GF-D8 (cell line): ENCODE measurements at places on chromosomes 3 and 15.

- DNase-seq, result no peak
Observed at GRCh38 chr3:119343719-119344118, 49.5 kb downstream of the ARHGAP31 start.

DNA sequence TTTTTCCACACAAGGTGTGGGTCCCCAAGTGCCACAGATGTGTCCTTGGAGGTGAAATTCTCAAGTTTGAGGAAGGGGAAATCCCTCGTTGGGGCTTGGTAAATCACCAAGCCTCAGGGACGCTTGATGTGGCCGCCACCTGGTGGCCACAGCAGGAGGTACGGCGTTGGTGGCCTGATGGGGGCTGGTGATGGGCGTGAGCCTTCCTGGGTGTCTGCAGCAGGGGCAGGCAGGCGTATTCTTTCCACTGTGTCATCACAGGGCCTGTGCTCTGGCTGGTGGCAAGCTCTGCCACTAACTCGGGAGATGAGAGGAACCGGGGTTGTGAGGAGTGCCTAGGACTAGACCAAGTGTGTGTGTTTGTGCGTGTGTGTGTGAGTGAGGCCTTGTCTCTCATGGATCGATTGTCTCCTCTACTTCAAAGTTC is 4.2 kb downstream of the ACOX2 start:
- peak; percentile 24 for DNase-seq

- no peak for DNase-seq
Observed at GRCh38 chr3:58490860-58491501, 915 bp upstream of the KCTD6 start.

- DNase-seq, result no peak
Observed at GRCh38 chr15:63362885-63363284, 18.8 kb downstream of the CA12 start.

DNA sequence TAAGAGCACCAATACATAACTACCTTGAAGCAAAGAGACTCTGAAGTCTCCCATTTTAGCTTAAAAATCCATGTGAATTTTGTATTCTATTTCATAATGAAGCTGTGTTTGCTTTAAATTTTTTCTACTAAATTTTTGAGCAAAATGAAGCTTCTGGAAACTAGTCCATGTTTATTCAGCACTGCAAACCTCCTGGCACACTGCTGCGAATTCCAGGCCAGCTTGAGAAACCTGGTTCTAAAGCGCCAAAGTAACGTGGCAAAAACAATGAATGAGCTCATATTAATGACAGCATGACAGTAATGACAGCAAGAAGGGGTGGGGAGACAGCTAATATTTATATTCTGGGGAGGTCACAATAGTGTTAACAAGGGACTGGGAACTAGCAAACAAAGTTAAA is 25.7 kb downstream of the CEP152 start:
- DNase-seq, result no peak

GRCh38 chr3:184343200-184343876 is 5.9 kb downstream of the FAM131A start:
- no peak for DNase-seq

DNA sequence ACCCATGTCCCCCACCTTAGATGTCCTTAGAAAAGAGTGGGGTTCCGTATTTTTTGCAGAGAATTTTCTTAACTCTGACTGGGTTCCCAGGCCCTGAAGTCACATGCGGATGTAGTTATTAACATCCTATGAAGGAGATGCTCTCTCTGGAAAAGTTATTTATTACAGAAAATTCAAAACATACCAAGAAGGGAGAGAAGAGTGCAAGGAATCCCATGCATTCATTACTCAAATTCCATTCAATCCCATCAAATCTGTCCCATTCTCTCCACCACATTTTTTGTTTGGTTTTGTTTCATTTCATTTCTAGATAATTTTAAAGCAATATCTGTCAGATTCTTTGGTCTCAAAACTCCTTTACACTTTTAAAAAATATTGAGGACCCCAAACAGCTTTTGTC is 34.3 kb upstream of the ANKRD34C start:
- no peak for DNase-seq

DNA sequence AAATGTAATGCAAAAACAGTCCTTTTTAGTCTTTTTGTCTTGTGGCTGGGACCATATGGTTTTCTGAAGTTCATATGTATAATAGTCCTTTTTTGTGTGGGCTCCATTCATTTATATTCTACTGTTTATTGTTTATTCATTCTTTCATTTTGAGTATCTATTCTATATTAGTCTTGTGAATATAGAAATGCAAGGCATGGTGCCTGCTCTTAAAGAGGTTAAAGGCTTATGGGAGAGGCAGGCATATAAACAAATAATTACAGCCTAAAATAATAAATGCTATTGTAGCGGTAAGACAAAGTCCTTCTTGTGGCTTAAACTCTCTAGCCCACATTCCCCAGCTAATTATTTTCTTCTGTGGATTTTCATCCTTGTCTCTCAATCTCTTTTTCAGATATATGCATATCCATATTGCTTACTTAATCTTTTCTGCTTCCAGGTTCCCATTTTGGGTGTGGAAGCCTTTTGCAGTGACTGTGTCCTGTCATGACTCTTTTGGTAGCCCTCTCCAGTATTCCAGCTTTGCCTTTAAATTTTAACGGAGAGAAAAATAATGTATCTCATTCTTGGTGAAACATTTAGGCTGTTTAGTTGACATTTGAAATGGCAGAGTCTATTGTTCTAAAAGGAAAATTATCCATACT is 101.6 kb downstream of the PPM1L start:
- DNase-seq, result no peak

DNA sequence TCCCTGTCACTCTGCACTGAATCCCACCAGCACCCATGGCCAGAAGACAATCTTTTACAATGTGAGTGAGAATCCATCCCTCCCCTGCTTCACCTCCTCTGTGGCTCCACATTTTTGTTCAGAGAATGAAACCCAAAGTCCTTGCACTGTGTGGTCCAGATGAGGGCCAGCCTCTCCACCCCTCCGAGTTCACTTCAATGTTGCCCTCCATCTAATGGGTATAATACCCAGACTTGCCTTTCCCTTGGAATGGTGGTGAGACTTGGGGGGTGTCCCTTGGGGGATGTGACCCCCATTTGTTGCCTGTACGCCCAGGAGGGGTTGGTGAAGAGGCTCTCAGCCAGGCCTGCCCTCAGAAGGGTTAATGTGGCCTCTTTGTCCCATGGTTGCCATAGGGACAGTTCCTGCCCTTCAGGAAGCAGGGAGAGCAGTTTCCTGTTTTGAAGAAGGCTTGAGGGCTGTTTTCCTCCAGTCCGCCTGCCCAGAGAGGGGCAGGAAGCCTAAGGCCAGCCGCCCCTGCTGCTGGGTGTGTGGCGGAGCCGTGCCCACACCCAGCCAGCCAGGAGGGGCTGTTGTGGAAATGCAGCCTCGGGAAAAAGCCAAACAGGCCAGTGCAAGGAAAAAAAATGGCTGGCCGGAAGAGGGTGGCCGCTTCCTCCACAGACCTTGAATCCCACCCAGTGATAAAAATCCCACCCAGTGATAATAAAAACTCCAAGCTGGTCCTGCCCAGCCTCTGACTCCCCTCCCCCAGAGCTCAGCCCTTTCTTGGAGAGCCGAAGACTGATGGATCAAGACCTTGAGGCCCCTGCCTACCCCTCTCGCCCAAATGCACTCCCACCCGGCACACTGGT is 14.6 kb upstream of the FGD5 start:
- DNase-seq, result no peak

DNA sequence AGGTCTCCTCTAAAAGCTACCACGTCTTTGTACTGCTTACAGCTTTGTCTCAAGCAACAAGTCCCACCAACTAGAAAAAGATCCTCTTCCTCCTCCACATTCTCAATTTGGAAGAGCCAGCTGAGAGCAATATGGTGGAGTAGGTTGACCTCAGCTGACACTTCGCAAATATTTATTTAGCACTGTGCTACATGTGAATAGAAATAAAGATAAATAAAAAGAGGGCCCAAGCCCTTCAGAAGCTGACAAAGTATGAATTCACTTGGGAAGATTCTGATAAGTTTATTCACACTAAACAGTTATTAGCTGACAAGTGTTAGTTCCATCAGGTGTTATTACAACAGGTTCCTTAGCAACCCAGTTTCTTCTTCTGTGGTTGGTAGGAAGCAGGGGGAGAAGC is 310.3 kb downstream of the GBE1 start:
- no peak for DNase-seq

- DNase-seq, result no peak
Observed at GRCh38 chr3:158631981-158632380, 12.3 kb upstream of the GFM1 start.

- DNase-seq, result no peak
Observed at GRCh38 chr3:31377045-31377642, 155.6 kb upstream of the STT3B start.

DNA sequence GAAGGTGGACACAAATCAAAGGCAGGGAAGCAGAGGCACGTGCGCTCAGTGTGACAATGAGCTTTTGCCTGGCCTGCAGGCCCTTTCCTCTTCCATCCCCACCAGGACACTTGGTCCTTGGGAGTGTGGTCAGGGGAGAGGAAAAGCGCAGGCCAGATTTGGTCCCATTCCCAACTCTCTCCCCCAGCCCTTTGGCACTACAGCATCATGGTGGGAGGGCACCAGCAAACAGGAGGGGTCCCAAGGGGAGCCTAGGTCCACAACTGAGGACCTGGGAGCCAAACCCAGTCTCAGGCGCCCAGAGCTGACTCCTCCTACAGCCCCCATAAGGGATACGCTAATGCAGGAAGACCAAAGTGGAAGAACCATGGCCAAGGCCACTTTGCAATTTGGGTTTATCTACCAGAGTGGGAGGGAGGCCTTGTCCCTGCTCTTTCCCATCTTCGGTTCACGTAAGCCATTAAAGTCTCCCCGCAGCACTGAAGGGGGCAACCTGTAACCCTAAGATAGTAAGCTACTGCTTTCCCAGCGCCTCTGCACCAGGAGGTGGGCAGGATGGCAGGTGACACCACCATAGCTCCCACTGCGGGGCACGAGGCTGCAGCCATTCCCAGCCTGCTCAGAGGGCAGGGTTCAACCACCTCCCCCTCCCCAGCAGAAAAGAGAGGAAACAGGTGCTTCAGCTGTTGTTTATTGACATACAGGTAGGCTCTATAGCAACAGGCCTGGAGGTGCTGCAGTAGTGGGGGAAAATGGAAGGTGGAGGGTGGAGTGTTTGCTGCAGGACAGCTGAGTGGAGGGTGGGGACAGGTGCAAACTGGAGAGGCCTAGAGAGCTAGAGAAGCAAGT is 993 bp upstream of the GRAMD2A start:
- DNase-seq, result no peak
